Ovary (tissue), 10 donors: ENCODE measurements at places on chromosomes 12 and 14.
A peak's percentile ranks its signal among the peaks of the same experiment; 100 is the strongest.

- no peak for DNase-seq
Measured at GRCh38 chr12:38907201-38907923, 2.0 kb upstream of the CPNE8 start.

DNA sequence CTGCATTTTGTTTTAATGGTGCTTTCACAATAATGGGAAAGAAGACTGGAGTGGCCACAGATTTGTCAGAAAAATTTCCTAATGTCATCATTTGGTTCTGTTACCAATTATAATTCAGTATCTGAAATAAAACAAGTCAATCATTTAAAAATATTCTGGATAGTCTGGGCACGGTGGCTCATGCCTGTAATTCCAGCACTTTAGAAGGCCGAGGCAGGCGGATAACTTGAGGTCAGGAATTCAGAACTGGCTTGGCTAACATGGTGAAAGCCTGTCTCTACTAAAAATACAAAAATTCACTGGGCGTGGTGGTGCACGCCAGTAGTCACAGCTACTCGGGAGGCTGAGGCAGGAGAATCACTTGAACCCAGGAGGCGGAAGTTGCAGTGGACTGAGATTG, 4.0 kb upstream of the LIMA1 start:
- DNase-seq = no peak

DNA sequence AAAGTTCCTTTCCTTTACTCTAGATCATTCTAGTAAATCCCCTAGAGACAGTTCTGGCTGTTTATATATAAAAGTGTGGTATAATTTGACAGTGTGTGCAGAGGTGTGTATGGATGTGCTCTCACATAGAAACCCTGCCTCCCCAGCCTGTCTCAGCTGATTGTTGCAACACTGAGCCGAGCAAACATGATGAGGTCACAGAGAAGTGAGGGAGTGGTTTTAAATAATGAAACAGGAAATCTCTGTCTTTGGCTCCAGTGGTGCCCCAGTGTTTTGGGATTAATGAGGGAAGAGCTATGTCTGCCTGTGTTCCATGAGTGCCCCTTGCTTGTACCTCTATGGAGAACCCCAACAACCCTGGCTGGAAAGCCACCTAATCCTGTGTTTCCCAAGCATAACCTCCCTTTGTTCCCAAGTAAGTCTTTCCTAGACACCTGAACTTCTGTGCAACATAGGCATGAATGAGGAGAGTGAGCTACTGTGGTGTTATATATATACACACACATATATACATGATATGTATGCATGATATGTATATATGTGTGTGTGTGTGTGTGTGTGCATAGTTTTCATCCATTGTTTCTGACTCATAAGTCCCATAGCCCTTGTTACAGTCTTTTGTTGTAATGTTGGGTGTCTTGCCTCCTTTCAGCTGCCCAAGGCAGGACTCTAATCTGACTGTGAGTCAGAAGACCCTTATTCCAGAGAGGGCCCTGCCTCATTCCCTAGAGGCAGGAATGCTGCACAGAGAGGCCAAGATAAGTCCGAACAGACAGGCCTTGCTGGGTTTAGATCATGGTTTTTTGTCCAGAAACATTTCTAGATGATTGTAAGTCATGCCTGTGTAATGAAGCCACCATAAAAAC, 18.0 kb downstream of the TRAF3 start:
- DNase-seq = no peak

DNA sequence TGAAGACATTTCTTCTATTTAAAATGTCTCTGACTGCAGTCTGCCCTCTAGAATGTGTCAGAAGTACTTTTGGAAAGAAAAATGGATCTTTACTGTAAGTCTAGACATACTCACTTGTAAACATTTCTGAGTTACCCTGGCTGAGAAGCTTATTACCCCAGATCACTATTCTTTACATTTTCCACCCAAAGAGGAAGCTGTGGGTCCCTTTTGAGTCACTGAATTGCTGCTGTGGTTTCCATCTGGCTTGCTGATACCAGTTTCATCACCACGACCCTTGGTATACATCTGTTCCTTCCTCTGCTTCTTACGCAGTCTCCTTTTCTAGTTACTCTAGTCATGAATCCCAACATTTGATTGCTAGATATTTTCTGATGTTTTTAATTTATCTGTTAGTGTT, 20.2 kb upstream of the CLEC4D start:
- no peak for DNase-seq

- DNase-seq = peak; percentile 78
Measured at GRCh38 chr12:52007158-52007921, 594 bp downstream of the TAMALIN start.

GRCh38 chr14:65414961-65415589, 2.5 kb downstream of the FUT8 start:
- no peak for DNase-seq
